CD4-positive, alpha-beta T cell treated with Interleukin-21 for 1 hour (primary cell): ENCODE measurements at places on chromosomes 7 and 10.

GRCh38 chr10:87585565-87586514 lies 73.8 kb upstream of the PAPSS2 start:
- DNase-seq: no peak

DNA sequence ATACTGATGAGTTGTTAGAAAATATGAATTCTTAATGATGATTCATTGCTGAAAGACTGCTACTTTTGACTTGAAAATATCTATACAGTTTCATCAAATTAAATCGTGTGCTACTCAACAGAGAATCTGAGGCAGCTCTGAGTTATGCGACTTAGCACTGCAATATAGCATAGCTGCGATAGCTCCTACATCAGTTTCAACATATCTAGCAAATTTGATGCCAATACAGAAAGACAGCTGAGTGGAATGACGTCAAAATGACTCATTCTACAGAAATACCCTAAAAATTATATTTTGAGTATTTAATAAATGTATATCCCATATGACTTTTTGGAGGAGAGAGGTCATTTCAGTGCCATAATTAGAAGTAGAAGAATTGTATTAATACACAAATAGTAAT lies 1.1 kb upstream of the TARP start:
- DNase-seq: no peak

DNA sequence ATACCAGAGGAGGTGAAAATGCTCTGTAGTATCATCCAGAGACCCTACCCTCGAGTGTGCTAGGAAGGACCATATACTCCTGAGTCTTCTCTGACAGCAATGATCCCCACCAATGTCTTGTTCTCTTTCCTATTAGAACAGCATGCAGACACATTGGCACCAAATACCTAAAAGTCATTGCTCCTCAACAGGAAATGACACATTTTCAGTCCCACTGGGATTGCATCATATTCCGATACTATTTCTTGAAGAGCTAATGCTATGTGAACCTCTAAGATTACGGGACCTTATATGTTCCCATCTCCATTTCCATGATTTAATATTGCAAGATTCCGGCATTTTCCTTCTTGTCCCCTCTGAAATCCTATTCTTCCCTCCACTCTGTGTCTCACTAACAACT lies 177.4 kb downstream of the NRP1 start:
- no peak for DNase-seq

GRCh38 chr10:128489324-128490247 lies 363.4 kb upstream of the MKI67 start:
- no peak for DNase-seq

DNA sequence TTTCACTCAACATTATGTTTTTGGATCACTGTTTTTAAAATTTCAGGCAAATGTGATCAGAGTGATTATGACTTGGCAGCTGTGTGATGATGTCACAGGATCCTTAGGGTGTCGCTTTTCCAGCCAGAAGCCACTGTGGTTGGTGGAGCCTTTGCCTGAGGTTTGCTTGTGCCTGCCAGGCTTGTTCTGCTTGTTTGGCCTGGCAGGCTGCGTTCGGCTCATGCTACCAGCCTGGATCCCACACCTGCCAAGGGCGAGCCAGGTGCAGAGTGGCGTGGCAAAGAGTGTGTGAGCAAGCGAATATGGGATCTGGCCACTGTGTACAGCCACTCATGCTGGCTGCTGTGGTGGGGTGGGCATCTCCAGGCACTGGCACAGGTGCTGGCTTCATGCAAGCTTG lies 55.7 kb downstream of the ADK start:
- DNase-seq: no peak

DNA sequence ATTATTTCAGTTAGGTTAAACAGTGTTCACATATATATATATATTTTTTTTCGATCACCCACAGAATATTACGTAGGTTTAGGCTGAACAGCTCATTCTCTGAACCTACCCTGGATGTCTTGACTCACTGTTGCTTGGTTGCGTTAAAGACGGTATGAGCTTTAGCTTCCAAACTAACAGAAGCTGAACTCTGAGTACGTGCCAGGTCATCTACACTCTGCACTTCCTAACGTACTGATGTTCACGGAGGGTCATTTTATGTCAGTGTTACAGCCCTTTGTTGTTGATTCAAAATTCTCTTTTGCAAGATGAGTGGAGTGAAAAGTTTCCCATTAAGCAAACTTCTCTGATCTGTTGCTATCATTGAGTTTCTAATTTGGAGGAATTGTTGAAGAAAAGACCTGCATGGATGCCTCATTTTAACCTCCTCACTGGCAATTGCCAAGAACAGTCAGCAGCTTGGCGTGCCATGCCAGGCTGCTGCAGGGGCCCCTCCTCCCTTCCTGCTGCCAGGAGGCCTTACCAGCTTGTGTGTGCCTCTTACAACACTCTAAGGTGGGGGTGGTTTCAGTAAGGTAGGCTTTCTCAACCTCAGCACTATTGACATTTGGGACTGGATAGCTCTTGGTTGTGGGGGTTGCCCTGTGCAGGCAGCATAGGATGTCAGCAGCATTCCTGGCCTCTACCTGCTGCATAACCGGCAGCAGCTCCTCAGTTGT lies 44.3 kb downstream of the INSYN2A start:
- no peak for DNase-seq

DNA sequence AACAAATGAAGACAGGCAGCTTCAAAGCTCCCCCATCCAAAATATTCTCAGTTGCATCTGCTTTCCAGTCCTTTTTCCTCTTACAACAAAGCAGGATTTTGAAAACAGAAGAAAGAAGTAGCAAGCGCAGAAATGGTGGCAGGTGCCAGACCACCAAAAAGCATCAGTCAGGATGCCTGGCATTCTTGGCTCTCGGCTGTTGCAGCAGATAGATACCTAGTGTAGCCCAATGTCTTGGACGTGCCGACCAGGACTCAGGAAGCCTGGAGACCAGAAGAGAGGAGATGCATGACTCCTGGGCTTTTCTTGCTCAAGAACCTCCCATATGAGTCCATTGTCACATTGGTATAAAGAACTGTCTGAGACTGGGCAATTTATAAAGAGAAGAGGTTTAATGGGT lies 115.2 kb downstream of the RAB18 start:
- no peak for DNase-seq

DNA sequence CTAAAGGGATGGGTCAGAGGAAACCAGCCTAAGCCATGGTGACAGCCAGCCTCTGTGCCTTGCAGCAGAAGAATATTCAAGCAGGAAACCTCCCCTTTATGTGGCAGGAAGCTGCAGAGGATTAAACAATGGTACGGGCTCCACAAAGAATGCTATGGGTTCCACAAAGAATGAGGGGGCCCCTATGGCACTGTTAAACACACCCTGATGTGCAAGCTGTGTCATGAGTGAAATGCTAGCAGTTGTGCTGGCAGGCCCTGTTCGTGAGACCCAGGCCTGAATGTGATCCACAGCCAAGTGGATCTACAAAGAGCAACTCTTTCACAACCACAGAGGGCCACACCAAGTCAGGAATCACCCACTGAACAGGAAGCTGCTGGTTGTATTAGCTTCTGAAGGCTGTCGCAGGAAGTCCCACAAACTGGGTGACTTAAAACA lies 68.9 kb downstream of the MYOF start:
- peak; percentile 48 for DNase-seq

- peak; percentile 80 for DNase-seq
Measured at GRCh38 chr10:101829561-101830315, 11.5 kb upstream of the OGA start.

GRCh38 chr7:140013676-140014075 lies 49.1 kb downstream of the PARP12 start:
- no peak for DNase-seq

DNA sequence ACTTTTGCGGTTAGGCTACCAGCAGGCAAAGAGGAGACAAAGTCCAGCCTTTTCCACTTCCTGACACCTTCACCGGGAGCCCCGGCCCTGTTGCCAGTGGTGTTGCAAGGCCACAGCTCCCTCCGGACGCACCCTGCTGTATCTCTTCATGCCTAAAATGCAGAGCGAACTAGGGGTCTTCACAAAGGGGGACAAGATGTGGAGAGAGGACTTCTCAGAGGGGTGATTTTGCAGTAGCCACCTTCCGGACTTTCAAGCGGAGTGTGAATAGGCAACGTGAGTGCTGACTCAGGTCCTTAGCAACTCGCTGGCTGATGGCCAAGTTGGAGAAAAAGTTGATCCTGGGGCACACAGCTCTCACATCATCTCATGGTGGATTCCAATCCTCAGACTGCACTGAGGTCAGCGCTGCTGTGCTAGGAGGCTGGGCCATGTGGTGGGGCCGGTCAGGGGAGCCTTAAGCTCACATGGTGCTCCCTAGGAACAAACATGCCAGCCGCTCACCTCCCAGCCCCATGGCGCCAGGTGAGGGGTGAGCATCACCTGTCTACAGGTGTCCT lies 166.3 kb downstream of the LCOR start:
- no peak for DNase-seq

- peak; percentile 81 for DNase-seq
Measured at GRCh38 chr7:1046722-1047679, 2.7 kb downstream of the GPR146 start.

DNA sequence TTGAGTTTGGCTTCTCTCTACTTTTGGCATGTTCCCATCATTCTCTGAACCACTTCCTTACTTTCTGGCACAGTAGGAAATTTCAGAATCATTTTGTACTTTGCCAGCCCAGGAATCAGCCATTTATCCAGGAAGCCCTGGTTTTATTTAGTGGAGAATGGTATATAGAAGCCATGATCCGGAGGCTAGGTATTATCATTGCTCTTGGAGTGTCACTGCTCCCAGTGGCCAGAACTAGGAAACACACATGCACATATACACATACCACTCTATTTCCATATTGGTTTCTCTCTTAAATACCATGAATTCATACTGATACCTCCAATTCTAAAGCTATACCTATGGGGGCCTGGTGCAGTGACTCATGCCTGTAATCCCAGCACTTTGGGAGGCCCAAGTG lies 36.3 kb downstream of the SUFU start:
- DNase-seq: no peak

GRCh38 chr7:134771889-134772288 lies 7.5 kb upstream of the CALD1 start:
- DNase-seq: no peak
